Mesothelial cell of epicardium (in vitro differentiated cells): ENCODE measurements at places on chromosomes 11 and 22.

DNA sequence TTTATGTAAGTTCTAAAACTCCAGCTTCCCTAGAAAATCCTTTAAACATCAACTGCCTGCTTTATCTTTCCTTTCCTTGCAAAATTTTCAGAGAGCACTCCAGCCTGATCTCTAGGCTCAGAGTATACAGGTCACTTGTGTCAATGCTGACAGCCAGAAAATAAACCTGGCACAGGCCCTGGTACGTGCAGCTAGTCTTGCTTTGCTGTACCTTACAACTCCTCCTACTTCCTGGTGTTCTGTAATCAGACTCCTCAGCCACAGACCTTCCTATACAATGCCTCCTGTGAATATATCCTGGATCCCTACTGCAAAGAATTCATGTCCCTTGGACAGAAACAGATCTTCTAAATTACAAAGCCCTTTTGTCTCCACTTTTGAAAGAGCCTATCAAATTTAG, 24.2 kb upstream of the TMEM123 start:
- no peaks in the 10 kb centered on the region for H3K27me3 ChIP-seq
- peak overlapping the region; percentile 86 for H3K27ac ChIP-seq
- DNase-seq, result no peak
- H3K4me3 ChIP-seq, result no peak overlapping the region
- no peaks in the 10 kb centered on the region for H3K36me3 ChIP-seq

GRCh38 chr22:50531962-50532674, 2.3 kb upstream of the TYMP start:
- no peak for DNase-seq
- peaks cover 26% of the 10 kb centered on the region for H3K4me1 ChIP-seq
- H3K4me3 ChIP-seq, result peak overlapping the region; percentile 62
- H3K27ac ChIP-seq, result peak overlapping the region; percentile 9

DNA sequence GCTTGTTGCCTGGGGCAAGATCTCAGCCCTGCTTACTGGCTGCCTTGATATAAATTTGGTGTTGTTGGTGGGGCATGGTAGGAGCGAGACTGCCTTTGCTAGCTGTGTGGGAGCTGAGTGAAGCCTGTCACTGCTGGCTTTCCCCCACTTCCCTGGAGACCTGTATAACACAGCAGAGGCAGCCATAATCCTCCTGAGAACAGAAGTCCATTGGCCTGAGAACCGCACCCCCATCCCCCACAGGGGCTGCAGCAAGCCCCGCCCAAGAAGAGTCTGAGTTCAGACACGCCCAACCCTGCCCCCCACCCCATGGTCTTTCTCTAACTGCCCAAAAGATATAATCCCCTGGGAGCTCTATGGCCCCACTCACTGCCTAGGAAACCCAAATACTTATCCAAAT, 39.2 kb upstream of the ARHGAP42 start:
- peaks cover 12% of the 10 kb centered on the region for H3K4me1 ChIP-seq
- H3K4me3 ChIP-seq, result no peak overlapping the region
- H3K36me3 ChIP-seq, result peaks cover 8% of the 10 kb centered on the region
- no peaks in the 10 kb centered on the region for H3K27me3 ChIP-seq
- no peak overlapping the region for H3K27ac ChIP-seq

DNA sequence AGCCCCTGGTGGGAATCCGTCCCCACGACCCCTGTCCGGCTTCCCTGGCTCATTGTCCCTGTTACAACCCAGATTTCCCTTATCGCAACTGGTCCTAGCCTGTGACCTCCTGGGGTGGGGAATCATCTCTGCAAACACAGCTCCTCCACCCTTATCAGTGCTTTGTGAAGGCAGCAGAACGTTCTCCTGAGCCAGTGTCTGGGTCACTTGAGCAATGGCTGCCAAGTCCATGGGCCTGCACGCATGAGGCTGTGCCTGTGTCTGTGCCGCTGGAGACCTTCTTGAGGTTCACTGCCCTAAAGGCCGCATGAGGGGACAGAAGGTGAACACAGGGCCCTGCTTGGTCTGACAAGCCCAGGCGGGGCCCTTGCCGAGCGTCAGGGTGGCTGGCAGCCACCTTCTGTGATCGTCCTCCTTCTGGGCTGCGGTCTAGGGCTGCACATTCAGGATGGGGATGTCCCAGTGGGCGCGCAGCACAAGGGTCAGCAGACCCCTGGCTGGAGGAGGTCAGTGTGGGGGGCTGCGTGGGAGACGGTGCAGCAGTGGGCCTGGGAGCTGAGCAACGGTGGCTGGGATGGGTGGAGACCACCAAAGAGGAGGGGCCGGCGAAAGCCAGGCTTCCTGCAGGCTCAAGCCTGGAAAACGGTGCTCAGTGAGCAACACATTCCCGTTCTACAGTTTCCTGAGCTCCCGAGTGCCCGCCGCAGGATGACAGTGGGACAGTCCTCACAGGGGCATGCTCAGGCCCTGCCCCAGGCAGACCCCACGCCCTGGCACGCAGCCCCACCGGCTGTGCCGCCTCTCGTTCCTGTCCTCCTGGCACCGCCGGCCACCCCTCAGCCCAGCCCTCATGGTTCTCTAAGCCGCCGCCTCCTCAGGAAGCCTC, 74.1 kb downstream of the CDKN1C start:
- H3K36me3 ChIP-seq, result no peaks in the 10 kb centered on the region
- H3K27me3 ChIP-seq, result no peaks in the 10 kb centered on the region
- DNase-seq, result no peak
- H3K4me3 ChIP-seq, result no peak overlapping the region
- H3K4me1 ChIP-seq, result peaks cover 57% of the 10 kb centered on the region

DNA sequence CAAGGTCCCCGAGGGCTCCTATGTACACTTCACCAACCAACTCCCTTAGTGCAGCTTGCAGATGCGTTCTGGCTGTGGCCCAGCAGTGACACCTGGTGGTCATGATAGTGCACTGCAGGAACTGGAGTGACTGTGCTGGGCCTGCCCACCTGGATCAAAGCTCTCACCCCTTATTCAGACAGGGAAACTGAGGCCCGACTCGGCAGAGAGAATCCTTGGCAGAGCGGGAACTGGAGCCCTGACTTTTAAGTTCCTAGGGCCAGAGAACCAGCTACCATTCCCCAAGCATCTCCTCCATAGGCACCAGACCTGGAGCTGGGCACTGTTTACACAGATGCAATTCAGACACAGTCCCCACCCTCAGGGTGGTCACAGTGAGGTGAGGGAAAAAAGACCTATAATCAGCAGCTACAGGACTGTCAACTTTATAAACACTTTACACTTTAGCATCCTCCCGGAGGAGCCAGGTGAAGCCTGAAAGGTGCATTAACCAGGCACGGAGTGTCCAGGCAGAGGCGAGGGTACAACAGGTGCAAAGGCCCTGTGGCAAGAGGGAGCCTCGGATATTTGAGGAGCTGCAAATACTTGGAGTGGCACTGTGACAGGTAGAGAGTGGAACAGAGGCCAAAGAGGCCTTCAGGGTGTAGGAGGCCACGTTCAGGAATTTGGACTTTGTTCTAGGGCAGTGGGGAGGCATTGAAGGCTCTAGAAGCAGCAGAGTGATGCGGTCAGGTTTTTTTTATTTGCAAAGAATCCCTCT, 22.0 kb downstream of the RHBDD3 start:
- H3K36me3 ChIP-seq, result peaks cover 31% of the 10 kb centered on the region
- H3K27ac ChIP-seq, result no peak overlapping the region
- H3K4me1 ChIP-seq, result no peaks in the 10 kb centered on the region
- DNase-seq, result peak; percentile 81
- no peaks in the 10 kb centered on the region for H3K27me3 ChIP-seq

DNA sequence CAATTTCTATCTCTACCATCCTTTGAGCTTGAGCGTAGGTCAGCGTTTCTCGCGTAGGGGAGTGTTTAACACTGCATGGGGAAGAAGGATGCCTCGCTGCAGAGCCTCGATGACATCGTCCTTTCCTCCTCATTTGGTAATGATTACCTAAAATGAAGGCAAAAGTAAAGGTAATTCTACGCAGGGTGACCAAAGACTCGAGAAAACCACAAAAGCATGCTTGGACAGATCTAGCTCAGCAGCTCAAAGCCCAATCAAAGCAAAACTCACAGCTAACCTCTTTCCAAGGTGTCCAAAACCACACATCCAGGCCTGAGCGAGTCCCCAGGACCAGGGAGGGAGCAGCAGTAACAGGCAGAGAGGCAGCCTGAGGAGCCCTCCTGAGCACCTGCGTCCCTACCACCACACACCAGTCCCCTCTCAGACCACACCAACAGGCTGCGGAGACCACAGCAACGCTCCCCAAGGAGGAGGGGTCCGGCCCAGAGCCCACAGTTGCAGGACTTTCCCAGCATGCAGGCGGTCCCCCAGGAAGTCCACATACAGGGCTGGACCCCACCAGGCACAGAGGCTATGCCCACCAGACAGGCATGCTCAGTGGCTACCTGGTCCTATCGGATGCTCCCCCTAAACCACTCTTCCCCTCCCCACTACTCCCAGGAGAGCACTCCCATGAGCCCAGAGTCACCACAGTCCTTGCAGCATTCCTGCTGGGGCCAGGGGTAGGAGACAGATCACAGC, 3.3 kb downstream of the BRD1 start:
- H3K36me3 ChIP-seq, result peaks cover 31% of the 10 kb centered on the region
- H3K27ac ChIP-seq, result peak overlapping the region; percentile 39
- no peaks in the 10 kb centered on the region for H3K27me3 ChIP-seq
- peaks cover 25% of the 10 kb centered on the region for H3K4me1 ChIP-seq
- no peak for DNase-seq
- peak overlapping the region; percentile 85 for H3K4me3 ChIP-seq

DNA sequence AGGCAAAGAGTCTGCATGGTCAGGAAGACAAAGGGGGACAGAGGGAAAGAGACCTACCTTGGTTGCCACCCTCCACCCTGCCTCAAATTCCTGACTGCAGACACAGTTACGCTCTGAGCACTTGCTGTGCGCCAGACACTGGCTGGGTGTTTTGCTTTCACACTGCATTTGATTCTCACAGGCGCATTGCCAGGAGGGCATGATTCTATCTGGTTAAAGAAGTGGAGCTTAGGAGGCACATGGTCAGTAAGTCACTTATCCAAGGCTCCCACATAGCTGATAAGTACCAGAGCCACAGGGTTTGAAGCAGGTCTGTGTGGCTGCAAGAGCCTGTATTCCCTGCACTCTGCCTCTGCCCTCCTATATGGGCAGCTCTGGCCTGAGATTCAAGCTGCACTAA, 103.9 kb downstream of the TIMP3 start:
- DNase-seq, result no peak
- no peaks in the 10 kb centered on the region for H3K36me3 ChIP-seq
- H3K27ac ChIP-seq, result peak overlapping the region; percentile 33
- H3K4me3 ChIP-seq, result no peak overlapping the region
- H3K27me3 ChIP-seq, result no peaks in the 10 kb centered on the region

DNA sequence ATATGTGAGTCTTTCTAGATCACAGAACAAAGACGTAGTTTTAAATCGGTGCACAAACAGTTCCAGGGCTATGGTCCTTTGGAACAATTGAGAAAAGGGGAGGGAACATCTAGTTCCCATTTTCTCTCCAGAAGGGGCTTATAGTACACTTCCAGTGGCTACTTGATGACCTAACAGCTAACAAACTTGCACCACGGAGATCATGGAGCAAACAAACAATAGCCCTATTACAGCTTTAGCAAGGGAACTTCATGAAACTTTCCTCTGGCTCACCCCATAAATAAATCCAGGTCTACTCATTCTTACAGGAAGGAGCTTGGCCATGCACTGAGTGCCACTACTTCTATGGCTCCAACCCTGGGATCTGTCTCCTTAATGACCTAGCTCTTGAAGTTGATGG, 8.3 kb upstream of the FOLR2 start:
- no peaks in the 10 kb centered on the region for H3K4me1 ChIP-seq
- H3K36me3 ChIP-seq, result no peaks in the 10 kb centered on the region
- H3K27me3 ChIP-seq, result peaks cover 8% of the 10 kb centered on the region
- no peak for DNase-seq
- H3K27ac ChIP-seq, result no peak overlapping the region
- H3K4me3 ChIP-seq, result no peak overlapping the region

GRCh38 chr22:24775769-24776492, 1.4 kb upstream of the PIWIL3 start:
- no peaks in the 10 kb centered on the region for H3K36me3 ChIP-seq
- H3K27ac ChIP-seq, result peak overlapping the region; percentile 88
- DNase-seq, result no peak
- peaks cover 19% of the 10 kb centered on the region for H3K4me1 ChIP-seq
- H3K4me3 ChIP-seq, result peak overlapping the region; percentile 9
- H3K27me3 ChIP-seq, result no peaks in the 10 kb centered on the region

DNA sequence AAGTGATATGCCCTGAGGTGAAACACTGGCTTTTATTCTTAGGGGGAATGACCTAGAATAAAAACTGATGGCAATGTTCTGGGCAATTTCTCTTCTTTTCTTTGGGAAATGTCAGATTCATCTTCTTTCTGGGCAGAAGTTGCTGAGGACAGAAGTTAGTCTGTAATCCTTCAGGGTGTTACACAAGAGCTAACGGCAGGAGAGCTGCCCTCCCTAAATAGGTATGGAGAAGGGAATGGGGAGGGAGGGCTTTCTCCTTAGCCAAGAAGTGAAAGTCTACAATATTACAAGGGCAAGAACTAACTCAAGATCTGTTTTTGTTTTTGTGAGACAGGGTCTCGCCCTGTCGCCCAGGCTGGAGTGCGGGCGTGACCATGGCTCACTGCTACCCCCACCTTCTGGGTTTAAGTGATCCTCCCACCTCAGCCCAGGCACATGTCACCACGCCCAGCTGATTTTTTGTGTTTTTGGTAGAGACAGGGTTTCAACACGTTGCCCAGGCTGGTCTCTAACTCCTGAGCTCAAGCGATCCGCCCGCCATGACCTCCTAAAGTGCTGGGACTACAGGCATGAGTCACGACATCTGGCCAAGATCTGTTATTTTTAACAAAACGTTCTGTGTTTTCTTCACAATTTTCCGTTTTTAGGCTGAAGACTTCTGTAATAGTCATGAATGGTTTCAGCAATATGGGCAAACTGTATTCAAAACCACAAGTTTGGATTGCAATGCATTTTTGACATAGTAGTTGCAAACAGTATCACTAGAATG, 7.2 kb downstream of the PIWIL4 start:
- peak overlapping the region; percentile 75 for H3K27ac ChIP-seq

DNA sequence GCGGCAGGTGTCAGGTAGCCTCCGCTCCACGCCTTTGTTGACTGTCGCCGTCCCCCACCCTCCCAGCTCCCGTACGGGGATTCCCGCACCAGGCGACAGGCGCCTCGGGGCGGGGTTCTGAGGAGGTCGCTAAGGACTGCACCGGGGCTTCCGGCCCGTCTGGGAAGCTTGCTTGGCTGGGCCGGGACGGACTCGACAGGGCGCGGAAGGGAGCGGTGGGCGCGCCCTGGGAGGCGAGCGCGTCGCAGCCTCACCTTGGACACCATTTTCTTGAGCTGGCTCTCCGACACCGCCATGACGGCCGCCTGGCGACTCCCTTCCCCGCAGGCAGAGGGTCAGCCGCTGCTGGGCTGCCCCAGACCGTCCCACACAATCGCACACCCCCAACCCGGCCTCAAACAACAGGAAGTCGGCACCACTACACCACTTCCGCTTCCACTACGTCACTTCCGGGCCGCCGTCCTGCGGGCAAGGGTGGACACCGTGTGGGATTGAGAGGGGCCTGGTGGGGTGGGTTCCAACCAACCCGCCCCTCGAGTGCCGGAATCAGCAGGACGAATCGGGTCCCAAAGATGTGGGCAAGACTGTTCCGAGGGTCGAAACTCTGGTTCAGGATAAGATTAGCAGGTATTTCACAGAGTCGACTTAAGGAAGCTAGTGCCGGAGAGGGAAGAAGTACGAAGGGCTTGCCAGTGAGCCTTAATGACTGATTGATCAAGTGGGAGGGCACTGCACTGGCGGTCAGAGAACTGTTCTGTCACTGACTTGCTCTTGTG, at the start of gene TSG101:
Gene TSG101, minus strand, starts transcription at position 422 of the 776 bp plus-strand sequence. Its CDS starts 126 bp downstream, at position 296.
- peak within 1 kb of the TSS; percentile 98 for H3K4me3 ChIP-seq
- peak; percentile 85 for DNase-seq
- H3K36me3 ChIP-seq, result peaks cover 18% of the 10 kb centered on the region
